ENCODE measurements at places on chromosomes 2 and 18.

DNA sequence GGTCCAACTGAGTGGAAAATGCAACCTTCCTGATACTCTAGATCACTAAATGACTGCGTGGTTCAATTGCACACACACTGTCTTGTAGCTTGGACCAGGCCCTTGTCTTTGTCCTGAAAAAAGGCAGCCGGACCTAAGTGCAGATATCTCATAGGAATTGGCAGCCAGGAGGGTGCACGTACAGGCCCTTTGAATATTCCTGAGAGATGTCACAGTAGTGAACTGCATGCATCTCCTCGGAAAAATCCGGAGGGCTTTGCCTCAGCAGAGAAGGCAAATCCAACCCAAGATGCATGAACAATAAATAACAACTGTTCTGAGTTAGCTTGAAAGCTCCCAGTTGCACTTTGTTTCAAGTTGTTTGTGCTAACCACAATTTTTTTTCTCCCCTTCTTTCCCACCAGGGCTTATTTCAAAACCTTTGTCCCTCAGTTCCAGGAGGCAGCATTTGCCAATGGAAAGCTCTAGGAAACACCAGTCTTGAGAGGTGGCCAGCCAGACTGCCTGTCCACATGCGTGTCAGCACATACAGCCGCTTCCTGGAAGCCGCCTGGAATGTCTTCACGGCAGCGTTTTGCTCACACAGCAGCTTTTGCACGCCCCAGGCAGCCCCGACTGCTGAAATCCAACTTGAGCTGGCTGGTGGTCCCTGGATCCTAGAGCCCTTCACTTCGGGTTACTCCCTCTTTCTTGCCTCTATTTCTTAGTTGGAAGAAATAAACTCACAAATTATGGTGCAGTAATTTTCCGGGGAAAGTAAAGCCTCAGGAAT lies 54.4 kb upstream of the FOSL2 start:
- DNase-seq: no peak

DNA sequence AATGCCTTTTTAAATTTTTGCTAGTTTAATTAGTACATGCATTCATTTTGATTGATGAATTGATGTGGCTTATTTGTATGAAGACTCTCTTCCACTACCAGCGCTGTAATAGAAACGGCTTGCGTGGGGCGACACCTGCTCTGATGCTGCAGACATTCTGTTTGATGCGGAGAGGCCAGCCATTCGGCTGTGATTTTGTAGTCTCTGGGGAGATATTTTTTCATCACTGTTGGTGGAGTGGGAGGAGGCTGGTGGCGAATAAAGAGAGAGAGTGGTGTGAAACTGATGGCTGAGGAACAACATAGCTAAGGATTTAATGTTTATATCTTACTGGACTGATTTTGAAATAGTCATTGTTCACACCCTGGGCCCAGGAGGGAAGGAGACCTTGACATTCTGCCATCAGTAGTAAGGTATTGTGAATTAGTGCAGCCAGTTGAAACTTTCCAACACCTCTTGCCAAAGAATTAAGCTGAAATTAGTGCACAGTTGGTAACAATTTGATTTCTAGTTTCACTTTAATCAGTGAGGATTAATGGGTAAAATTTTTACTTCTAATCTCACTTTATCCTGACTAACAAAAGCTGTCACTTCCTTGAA lies 224.1 kb downstream of the MTX2 start:
- DNase-seq: no peak

DNA sequence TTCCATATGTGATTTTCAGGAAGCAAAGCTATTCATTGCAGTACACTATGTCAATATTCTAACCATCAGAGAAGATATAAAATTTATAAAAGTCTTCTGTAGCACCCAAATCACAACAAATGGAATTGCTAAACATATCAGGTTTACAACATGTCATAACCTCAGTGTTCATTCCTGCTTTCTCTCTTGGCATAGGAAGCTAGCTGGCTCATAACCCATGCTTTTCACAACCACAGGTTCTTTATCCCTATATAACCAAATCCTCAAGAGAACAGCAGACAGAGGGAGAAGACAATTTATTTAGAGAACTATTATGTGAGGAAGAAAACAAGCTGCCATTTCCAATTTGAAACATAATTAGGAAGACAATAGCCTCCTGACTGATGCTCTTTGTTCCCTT lies 997.0 kb upstream of the ACVR2A start:
- no peak for DNase-seq

DNA sequence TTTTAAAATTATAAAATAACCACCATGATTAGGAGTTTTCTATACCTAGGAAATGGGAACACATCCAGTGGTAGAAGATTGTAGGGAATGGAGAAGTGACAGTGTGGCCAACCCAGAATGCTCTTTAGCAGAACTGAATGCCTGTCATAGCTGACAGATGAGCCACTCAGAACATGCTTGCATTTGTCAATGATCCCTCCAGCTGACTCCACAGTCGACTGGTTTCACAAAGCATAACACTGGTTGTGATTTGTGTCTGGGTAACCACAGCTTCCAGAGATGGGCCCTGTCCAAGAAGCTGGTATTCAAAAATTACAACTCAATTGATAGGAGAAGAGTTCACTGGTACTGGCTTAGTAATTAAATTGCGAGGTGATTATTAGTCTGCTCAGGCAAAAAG lies 9.0 kb upstream of the CTIF start:
- DNase-seq: peak; percentile 69

- DNase-seq: no peak
Observed at GRCh38 chr2:187003038-187003554, 154.1 kb upstream of the ZSWIM2 start.

- DNase-seq: no peak
Observed at GRCh38 chr18:39450958-39451357, 1885.4 kb upstream of the CELF4 start.

DNA sequence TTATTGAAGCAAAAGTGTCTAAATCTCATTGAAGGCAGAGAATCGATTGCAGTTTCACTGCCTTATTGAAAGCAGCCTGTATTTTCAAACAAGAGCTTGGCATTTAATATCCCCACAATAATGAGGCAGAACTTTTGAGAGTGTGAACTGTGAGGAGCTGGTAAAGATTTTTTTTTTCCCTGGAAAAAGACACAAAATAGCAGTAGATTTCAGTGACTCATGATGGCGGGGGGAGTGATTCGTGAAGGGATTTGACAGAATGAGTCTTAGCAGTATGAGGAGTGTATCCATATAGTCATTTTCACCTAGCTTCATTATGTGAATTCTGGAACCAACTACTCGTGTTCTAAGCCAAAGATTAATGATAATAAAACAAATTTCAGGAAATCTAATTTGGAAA lies 242.9 kb downstream of the ARL6IP6 start:
- no peak for DNase-seq

GRCh38 chr18:25132786-25133496 lies 219.0 kb downstream of the ZNF521 start:
- no peak for DNase-seq

DNA sequence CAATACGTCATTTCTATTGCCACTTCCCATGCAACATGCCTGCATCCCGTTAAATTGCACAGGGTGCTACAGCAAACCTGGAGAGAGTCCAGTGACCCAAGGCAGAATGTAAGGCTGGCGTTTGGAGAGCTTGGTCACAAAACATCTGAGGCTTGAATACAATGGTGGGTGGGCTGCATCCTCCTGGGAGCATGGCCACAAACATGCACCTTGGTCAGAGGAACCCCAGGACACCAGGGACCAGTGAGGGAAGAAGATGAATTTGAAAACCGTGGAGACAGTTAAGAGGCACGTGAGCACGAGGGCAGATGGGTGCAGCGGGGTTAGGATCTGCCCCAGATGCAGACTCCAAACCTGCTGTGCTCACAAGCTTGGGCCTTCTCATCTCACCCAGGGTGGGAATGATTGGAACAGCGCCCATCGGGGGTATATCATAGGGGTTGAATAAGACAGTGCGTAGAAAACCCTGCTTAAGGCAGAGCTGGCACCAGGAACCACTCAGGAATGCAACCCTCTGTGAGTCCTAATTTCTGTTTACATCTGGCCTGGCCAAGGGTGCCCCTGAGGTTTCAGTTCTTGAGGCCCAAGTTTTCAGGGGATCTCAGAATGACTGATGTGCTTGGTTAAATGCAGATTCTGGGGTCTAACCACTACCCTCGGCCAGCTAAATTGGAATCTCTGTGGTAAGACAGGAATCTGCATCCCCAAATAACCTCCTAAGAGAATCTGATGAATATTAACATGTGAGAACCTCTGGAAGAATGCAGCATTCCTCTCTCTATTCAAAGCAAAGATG lies 97.2 kb downstream of the ARL4C start:
- DNase-seq: no peak

- no peak for DNase-seq
Observed at GRCh38 chr2:237294460-237294859, 119.5 kb downstream of the COL6A3 start.

GRCh38 chr2:164773635-164774034 lies 68.0 kb downstream of the COBLL1 start:
- no peak for DNase-seq

Data from non-pigmented ciliary epithelial cell (primary cell).